CD4-positive, alpha-beta T cell treated with Interleukin-17A for 1 hour (primary cell): ENCODE measurements at places on chromosomes 3 and 15.
A peak's percentile ranks its signal among the peaks of the same experiment; 100 is the strongest.

GRCh38 chr3:183158551-183159006 is 4.0 kb downstream of the LAMP3 start:
- peak; percentile 6 for DNase-seq

DNA sequence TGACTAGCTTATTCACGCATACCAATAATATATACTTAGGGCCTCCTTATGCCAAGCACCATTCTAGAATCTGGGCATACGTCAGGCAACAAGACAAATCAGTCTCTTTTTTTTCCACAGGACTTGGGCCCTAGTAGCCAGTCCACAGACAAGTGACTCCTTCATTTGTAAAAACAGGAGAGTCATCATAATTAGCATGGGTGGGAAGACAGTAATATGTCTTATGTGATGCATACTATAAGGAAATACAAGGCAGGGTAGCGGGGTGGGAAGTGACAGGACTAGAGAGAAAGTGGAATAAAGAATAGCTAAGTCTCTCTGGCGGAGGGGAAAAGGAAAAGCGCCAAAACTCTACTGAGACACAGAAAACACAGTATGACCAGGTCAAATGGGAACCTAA is 439.6 kb upstream of the MDFIC2 start:
- DNase-seq = no peak

GRCh38 chr3:195033531-195034091 is 237.3 kb downstream of the XXYLT1 start:
- no peak for DNase-seq

GRCh38 chr3:6962801-6963200 is 101.9 kb downstream of the GRM7 start:
- DNase-seq = no peak

DNA sequence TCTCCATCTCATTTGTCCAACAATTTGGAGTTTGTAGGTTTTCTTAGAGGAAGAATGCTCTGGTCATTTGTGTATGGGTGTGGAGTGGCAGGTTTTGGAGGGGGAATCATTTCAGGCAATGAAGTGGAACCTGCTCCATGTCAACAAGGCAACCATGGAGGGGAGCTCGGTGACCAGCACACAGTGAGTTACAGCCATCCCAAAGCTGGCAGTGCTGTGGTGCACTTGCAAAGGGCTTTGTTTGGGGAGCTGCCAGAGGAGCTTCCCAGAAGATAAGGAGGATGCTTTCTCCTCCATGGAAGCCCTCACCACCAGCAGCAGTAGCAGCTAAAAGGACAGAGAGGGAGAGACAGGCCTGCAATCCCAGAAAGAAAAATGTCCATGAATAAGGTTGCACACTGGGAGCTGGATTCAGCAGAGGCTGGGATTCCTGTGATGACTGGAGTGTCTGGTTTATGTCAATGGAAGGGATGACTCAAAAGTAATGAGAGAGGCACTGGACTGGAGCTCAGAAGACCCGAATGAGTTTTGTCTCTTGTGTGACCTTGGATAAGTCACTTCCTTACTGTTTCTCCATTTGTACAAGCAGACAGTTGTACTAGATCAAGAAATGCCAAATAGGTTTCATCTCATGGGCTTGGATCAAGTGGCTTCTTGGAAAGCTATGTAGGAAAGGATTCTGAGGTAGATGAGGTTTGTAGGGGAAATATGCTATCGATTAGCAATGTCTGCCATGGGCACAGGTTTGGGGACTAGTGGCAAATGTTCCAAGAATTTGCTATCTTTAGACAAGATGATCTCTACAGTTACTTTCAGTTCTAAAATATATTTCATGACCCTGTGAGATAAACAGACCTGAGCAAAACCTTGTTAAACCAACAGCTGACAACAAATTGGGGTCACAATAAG is 27.2 kb upstream of the UBE2Q2 start:
- no peak for DNase-seq

DNA sequence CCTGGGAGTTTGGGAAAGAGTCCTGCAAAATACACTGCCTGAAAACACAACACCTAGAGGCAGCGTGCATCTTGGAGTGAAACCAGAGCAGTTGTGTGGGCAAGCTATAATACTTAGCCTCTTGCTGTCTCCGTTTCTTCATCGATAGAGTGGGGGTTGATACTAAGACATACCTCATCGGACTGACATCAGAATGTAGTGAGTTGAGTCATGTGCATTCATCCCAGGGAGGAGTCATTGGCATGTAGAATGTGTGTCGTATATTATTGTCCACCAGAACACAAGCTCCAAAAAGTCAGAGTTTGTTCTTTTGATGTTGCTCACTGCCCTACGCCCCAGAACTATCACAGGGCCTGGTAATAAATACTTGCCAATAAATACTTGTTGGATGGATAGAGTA is 4.3 kb downstream of the SNTN start:
- DNase-seq = no peak

- peak; percentile 60 for DNase-seq
These were observed 1.2 kb downstream of the PHC3 start for GRCh38 chr3:170180079-170180907.

DNA sequence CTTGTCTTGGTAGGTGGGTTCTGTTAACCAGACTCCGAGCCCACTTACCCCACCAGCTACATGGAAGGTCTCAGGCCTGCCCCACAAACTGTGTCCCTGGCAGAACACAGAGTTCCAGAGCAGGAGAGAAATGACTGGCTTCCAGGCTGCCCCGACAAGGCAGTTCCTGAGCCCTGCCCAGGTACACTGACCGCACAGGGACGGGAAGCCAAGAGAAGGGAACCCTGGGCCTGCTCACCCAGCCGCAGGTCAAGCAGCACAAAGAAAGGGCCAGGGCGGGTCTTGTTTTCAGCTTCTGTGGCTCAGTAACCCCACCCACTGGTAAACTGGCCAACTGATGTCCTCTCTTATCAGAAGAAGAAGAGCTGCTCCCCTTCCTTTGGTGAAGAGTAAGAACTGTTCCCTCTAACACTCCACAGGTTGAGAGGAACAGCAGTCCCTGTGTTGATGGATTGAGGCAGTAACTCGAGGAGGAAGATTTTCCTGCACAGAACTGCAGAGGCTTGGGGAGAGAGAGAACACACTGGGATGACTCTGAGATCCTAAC is 68.4 kb downstream of the CRTC3 start:
- DNase-seq = peak; percentile 25

DNA sequence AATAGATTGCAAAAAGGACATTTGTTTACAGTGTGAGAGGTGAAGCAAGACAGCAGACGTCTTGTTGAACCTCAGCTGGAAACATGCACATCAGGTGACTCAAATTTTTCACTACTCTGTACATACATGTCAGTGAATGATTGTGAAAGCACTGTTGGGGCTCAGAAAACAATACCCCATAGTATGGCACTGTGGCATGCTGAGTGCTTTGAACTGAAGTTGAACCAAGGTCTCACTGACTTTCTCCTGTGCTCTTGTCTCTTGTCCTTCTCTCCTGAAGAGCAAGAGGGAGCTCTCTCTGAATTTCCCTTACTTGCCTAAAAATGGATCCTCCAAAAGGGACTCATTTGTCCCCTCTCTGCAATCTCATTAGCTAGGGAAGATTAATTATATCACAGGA is 24.5 kb upstream of the NEDD4 start:
- no peak for DNase-seq

GRCh38 chr3:150308037-150308319 is 100.1 kb upstream of the TSC22D2 start:
- no peak for DNase-seq

DNA sequence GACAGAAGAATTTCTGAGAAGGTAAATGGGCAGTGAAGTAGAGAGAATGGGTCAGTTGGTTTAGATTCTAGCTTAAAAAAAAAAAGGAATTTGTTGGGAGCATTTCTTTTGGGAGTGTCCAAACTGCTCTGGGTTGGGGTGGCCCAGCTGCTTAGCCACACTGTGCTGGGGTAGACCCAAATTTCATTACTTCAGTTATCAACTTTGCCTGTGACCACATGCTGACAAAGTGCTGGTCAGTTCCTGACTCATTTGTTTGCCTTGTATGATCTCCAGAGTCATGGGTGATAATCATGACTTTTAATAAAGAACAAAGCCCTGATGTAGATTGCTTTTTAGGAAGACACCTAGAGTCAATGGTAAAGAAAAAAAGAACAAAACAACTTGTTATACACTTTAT is 121.5 kb upstream of the FGF7 start:
- DNase-seq = no peak

DNA sequence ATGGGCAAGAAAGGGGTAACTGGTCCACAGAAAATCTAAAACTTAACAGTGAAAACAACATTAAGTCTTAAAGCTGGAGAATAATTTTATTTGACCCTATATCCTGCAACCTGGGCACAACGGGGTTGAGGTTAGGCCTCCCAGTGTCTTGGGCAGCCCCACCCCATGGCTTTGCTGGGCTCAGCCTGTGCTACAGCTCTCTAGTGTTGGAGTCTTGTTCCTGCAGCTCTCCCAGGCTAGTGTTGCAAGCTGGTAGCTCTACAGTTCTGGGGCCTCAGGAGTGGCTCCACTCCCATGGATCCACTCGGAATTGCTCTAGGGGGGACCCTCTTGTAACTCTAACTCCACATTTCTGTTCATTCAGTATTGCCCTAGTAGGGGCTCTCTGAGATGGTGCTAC is 24.9 kb upstream of the GNB4 start:
- no peak for DNase-seq

GRCh38 chr3:143172795-143173145 is 53.2 kb downstream of the CHST2 start:
- DNase-seq = no peak

GRCh38 chr15:70254311-70254869 is 156.7 kb upstream of the TLE3 start:
- no peak for DNase-seq

- DNase-seq = peak; percentile 37
These were observed 46.0 kb downstream of the ALDH1L1 start for GRCh38 chr3:126134219-126134975.

DNA sequence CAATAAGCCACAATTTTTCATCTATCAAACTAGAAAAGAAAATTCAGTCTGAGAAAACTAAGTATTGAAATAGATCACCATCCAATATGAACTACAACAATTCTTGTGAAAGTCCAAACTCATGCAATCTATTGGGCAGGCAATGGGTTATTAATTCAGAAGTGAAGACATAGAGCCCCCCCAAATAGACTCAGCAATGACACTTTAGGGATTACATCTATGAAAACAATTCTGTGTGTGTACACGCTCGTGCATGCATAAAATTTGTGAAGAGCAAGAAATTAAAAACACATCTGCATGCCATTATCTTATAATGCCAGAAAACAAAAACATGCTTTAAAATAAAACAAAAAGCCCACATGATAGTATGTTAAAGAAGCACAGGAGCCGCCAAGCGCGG is 151.3 kb downstream of the NR1I2 start:
- no peak for DNase-seq
